ENCODE measurements at places on chromosomes 3 and 15.

- no peak for DNase-seq
Observed at GRCh38 chr3:9130345-9131305, 118.8 kb downstream of the SRGAP3 start.

DNA sequence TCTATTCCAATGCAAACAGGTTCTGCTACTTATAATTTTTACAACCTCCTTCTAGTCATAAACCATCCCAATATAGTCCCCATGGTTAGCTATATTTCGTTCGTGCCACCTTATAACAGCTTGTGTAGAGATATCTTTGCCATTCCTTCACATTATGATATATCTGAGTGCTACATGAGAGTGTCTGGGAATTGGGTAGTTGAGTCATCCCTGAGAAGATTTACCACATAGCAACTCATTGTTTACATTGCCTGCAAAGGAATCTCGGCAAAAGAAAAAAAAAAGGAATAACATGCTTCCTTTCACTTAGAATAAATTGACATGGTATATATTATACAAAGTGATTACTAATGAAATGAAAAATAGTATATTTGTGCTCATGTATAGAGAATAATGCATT lies 86.0 kb upstream of the VGLL3 start:
- no peak for DNase-seq

GRCh38 chr3:156639414-156640023 lies 34.9 kb upstream of the TIPARP start:
- no peak for DNase-seq

- DNase-seq: no peak
Observed at GRCh38 chr3:189477614-189478013, 153.6 kb upstream of the TP63 start.

DNA sequence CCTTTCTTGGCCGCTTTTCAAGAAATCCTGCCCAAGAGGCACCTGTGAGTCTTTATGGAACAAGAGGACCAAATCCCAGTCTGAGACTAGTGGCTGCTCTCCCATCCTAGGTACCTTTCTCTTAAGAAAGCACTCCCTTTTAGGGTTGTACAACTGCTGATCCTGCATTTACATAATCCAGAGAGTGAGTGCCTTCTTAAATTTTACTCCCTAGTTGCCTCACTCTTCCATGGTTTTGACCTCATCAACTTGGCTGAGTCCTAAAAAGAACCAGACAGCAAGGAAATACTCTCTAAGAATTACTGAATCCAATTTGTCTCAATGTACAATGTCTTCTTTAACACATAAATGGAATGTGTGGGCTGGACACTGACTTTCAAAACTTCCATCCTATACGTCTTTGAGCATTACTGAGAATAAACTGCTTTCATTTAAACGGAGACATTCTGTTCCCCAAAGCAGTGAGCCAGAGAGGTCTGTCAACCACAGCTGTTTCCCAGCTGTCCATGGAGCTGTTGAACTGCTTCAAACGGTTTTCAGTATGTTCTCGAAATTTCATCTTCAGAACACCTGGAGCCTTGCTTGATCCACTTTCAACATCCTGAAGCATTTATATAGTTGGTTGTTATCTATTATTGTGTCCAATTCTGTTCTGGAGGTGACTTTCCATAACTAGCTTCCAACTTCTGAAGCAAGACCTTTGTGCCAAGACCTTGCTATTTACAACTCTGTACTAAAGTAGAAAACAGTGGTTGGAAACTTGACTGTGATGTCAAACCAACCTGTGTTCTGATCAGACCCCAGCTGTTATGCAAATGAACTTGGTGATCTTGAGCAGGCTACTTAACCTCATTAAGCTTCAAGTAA lies 179.1 kb downstream of the SLC9A9 start:
- no peak for DNase-seq

DNA sequence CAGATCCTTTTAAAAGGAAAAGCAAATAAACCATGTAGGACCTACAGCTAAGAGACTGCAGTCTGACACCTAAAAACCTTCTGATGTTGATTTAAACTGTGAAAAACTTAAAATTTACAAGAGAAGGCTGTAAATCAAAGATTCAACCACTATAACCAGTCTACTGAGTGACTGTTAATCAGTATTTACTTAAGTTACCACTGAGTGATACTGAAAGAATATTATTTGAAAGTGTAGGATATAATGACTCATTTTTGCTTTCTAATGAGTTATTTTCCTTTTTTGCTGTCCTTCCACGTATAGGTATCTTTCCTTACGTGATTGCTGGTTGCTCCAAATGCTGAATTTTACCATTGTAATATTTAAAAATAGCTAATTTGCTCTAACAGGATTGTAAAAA lies 44.6 kb downstream of the RFX7 start:
- DNase-seq: no peak

DNA sequence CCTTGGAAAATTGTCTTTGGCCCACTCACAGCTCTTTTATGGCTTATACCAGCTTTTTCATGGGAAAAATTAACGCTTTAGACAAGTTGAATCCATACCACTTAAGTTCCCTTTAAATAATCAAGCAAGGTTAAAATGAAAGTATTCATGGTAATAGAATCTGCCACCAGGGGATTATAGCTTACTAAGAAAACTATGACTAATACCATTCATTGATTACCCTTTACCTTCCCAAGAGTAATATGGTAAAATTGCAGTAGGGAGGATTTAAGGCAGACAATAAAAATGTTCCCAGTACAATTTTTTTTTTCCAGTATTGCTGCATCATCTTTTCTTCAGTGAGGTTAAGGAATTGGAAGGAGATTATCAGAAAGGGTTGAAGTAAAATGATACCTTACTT lies 641.1 kb upstream of the NAALADL2 start:
- DNase-seq: no peak
